ENCODE measurements at places on chromosomes 2 and 18.
A peak's percentile ranks its signal among the peaks of the same experiment; 100 is the strongest.

- DNase-seq = no peak
These were observed 104.5 kb upstream of the NCK2 start for GRCh38 chr2:105640246-105640645.

DNA sequence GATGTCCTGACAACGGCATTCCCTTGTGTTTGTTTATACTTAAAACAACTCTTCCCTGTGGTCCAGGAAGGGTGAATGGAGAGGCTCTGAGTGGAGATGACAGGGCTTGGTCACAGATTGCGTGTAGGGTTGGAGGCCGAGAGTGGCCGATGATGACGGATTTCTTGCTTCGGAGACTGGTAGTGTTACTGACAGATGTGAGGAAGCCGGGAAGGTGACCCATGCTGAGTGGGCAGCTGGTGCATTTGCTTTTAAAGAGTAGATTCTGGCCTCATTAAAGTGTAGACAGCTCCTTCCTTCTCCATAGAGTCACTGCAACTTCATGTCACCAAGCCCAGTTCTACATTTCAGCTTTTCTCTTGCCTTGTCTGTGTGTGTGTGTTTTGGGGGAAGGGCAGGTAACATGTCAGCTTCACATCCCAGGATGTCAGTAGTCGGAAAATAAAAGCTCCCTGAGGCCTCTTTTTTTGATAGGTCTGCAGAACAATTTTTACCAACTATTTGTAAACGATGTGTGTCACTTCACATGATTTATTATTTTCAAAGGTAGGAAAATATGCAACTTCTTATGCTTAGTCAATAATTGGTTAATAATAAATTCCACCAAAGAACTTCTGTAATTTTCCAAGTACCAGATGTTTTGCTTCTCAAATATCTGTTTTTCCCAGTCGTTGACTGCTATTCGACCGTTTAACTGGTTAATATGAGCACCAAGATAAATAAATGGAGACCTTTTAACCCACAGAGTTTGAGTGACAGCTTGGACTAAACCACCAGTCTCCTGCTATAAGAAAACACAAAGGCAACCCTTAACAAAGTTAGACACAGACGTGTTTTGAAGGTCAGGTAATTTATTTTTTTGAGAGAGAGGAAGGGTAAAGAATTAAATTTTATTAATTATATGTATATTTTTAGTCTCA, 436.9 kb downstream of the SLC4A3 start:
- peak; percentile 11 for DNase-seq

- DNase-seq = no peak
These were observed 54.6 kb downstream of the ANKRD44 start for GRCh38 chr2:197256021-197256420.

GRCh38 chr2:73992036-73992435, 7.3 kb downstream of the TET3 start:
- DNase-seq = no peak

GRCh38 chr2:189382668-189383067, 58.6 kb upstream of the WDR75 start:
- DNase-seq = no peak

DNA sequence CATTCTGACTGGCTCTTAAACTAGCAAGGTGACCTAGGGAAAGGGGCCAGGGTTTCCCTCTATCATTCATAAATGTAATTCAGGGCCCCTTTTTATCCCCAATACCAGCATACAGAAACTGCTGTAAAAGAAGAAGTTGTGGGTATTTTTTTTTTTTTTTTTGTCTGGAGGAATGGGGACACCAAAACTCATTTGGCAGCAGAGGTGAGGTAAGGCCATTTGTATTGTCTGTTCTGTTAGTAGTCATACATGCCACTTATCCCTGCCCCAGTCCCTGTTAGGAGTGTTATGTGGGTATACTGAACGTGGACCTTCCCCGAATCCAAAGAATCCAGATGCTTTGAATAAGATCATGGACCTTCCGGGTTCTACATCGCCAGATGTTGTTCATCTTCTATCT, 1.7 kb downstream of the SEPTIN2 start:
- no peak for DNase-seq

DNA sequence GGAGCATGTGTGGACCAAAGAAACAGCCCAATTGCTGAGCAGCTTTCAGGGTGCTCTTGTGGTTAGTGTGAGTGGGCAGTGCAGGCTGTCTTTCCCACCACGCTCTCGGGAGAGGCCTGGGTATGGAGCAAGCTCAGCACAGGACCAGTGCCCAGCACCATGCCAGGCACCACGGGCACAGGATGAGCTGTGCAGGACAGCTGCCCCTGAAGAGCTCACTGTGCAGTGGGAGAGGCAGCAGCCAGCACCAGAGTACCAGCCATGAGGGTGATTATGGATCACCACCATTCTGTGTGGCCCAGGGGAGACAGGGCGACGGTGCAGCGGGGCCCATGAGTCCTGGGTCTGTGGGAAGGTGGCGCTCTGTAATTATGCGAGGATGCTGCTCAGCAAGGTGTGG, 29.7 kb upstream of the FAHD2A start:
- DNase-seq = no peak

Data from hepatic stellate cell (primary cell).